ENCODE measurements at places on chromosomes 5 and 9.
A peak's percentile ranks its signal among the peaks of the same experiment; 100 is the strongest.

GRCh38 chr5:29697785-29698414 lies 1495.6 kb upstream of the CDH6 start:
- no peak for DNase-seq

DNA sequence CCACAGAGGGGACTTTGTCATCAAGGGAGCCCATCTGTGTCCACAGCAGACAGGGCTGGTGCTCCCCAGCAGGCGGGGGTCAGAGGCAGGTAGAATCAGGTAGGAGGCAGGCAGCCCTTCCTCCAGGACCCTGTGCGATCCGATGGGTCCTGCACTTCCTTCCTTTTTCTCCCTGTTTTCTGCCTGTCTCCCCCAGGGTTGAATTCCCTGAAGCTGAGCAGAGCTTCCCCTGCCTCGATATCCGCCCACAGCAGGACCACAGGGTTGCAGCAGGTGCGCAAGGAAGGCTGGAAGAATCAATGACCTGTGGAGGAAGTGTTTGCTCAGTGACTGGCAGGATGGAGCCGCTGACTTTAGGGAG lies 69.2 kb downstream of the MRPL36 start:
- no peak for DNase-seq

- DNase-seq = no peak
Observed at GRCh38 chr5:15421381-15421780, 78.6 kb upstream of the FBXL7 start.

DNA sequence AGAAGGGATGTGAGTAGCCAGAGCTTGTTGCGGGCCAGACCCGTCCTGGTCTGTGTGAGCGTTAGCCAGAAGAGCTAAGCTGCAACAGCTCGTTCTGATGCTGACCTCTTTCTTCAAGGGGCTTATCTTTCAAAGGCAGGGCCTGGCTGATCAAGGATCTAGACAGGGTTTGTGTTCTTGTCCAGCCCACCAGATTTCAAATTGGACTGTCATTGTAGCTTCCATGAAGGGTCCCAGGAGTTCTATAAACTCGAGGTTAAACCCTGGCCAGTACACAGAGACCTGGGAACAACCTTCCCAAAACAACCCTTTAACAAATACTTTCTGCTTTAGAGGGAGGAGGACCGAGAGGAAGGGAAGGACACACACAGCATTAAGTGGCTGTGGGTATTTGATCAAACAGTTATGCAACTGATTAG lies 153.0 kb upstream of the TUT7 start:
- no peak for DNase-seq

GRCh38 chr9:84857211-84857610 lies 187.7 kb downstream of the NTRK2 start:
- DNase-seq = no peak

DNA sequence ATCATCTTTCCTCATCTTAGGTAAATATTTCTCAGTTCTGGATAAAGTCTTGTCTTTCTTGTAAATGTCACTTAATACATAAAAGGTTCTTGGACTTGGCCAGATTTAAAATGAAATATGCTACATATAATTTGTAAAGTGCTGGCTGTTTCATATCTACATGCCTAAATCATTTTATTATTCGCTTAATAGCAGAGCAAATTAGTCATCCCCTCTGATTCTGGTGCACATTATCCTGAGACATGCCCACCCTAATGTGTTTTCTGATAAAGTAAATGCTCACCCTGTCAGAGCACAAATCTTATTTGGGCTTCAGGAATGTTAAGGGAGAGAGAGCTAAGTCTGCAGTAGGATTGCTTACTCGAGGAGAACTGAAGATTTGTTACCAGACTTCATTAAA lies 166.5 kb upstream of the IZUMO3 start:
- no peak for DNase-seq

- no peak for DNase-seq
Observed at GRCh38 chr5:98402130-98402529, 371.3 kb upstream of the RGMB start.

DNA sequence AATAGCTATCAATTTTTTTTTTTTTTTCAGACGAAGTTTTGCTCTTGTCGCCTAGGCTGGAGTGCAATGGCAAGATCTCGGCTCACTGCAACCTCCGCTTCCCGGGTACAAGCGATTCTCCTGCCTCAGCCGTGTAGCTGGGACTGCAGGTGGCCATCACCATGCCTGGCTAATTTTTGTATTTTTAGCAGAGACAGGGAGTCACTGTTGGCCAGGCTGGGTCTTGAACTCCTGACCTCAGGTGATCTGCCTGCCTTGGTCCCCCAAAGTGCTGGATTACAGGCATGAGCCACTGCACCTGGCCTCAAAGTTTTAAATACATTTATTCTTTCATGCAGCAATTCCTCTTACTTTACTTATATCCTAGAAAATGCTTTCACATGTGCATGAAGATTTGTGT lies 17.6 kb downstream of the TRIM14 start:
- no peak for DNase-seq

- DNase-seq = no peak
Observed at GRCh38 chr9:123424131-123424530, 68.1 kb downstream of the CRB2 start.

DNA sequence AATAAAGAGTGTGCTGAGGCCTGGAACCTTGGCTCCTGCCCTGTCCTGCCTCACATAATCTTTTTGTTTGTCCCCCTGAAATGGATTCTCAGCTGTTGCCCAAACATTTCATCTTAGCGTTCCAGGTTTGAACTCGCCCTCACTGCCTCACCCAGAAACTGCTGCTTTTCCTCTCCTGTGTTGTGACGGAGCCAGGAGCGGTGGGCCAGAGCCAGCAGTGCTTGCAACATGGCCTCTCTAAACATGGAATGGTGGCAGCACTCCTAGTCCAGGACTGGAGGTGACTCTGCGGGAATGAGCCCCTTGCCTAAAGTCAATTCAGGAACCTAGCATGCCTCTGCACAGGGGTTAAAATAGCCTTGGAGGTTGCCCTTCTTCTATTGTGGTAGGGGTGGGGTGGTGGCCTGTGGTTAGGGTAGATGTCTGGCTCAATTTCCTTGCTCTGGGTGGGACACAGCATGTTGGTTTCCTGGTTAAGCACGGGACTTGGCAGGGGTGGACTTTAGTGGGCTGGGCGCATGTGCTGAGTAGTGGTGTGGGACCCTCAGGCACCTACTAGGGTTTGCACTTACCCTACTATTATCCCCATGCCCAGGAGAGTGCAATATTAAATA lies 101.6 kb downstream of the SLC25A46 start:
- no peak for DNase-seq

DNA sequence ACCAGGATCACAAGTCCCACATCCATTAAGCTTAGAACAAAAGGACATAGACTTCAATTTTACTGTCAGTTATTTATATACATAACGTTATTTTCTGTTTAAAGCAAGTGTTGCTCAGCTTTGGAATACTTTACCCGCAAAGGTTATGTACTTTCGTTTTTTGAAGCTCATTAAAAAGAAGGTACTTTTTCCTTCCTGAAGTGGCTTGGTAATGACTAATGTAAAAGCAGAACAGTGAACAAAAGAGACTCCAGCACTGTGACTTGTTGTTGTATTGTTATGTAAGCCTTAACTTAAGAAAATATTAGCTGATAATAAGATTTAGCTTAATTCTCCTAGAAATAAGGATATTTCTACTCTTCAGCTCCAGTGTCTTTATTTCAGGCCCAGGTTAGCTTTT lies 97.3 kb upstream of the SLCO6A1 start:
- no peak for DNase-seq

DNA sequence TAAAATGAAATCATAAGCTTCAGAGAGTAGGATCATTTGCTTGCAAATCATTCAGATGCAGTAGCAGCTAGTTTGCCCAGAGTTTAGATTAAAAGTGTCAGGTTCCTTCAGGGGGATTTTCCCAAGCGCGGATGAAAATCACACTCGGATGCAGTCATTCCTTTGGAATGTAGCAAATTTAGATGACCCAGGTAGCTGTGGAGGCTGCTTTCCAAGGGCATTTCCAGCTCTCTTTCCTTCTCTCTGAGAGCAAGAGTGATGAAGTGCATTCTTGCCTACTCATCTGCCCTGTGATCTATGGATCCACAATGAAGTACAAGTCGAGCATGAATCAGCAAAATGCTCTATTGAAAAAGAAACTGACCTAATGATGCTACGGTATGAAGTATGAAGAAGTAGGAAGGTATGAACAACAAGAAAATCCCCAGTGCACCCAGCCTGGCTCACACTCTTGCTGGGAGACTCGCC lies 200.2 kb downstream of the PLK2 start:
- peak; percentile 10 for DNase-seq

- no peak for DNase-seq
Observed at GRCh38 chr5:43702815-43703214, 99.8 kb downstream of the NNT start.

DNA sequence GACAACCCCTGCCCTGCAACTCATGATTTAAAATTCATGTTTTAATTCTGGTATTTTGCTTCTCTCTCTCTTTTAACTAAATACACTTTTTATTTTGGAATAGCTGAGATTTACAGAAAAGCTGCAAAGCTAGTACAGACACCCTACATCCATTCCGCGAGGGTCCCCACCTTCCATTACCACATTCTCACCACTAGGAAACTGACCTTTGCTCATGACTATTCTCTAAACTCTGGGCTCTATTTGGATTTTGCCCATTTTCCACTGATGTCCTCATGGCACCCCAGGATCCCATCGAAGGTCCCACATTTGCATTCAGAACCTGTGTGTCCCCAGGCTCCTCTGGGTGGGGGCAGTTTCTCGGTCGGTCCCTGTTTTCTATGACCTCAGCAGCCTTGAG lies 11.5 kb downstream of the ERGIC1 start:
- DNase-seq = no peak

DNA sequence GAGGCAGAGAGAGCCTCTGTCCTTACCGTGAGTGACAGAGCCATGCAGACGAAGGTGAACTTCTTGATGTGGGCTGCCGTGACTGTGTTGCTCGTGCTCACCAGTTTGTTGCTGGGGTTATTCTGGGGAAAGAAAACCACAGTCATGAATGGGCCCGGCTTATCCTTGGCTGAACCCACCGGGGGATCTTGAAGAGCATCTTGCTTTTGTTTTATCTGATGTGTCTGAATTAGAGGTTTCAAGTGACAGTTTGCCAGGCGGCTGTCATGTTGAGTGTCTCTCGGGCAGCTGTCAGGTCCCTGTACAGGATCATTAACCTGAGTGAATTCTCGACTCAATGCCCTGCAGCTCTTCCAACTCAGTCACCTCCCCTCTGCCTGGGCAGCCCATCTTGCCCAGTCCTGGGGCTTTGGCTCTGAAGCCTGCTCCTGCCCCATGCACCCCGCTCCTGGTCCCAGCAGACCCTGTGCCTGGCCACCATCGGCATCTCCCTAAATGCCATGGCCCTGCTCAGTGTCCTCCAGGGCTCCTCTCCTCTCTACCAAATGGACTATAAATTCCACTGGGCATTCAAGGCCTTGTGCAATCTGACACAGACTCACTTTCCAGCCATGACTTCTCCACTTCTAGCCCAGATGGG lies 77.4 kb downstream of the OTULIN start:
- DNase-seq = no peak

- no peak for DNase-seq
Observed at GRCh38 chr5:96017951-96018350, 56.3 kb upstream of the ELL2 start.

DNA sequence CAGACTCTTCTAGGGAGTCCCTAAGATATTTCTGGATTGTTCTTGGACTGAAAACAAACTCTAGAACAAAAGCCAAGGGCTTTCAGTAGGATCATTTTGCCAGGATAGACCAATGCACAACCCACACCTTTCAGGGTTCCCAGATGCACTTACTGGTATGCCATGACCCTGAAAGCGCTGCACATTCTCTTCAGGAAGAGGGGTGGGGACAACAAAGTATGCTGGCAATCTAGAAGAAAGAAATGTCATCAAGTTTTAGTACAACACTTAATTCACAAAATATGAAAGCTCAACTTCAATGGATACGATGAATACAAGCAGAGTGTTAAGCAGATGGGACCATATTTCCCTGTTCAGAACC lies 57.2 kb downstream of the MTMR12 start:
- no peak for DNase-seq

DNA sequence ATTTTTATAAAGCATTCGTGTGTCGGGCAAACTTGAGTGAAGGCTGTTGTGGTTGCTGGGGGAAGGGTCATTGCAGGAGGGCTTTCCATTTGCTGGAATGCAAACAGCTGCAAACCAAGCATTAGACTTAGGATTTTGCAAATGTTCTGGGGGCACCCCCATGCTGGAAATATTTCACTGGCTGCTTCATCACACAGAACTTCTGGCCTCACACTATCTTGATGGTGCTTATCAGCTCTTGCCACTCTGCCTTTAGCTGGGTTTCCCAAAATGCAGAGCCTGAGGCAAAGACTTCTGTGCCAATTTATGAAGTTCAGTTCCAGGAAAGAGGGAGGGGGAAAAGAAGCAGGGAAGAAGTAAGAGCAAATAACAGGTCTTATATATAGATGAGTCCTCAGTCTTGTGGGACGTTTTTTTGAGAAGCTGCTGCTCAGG lies 8.6 kb upstream of the COL15A1 start:
- no peak for DNase-seq

DNA sequence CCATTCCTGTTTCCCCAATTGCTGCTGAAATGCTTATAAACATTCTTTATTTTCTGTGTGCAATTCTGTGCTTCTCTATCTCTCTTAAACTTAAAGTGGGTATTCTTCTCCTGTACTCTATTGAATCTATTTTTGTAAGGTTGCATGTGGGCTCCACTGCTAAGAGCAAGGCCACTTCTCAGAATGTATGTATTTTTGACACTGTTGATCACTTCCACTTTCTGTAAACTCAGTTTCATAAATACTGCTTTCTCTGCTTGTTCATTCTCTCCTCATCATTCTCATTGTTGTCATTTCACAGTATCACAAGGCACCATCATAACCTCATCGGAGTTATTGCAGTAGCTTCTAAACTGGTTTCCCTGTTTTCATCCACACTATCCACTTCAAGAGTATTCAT lies 483.0 kb upstream of the CDH18 start:
- DNase-seq = no peak

DNA sequence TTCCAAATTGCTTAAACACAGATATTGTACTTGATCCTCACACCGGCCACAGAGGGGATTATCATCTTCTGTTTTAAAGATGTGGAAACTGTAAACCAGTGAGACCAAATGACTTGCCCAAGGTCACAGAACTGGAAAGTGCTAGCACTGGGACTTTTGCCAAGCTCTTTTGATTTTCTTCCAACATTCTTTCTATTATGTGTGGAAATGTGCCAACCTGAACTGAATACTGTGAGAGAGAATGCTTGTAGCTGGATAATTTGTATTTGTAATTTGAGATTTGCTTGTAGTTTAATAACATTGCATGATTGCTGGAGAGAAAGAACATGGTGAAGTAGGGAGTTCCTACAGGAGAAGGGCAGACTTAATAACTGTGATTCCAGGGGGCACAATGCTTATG lies 977.9 kb upstream of the NUDT12 start:
- DNase-seq = peak; percentile 7
